Lung (tissue), 17 donors: ENCODE measurements at places on chromosomes 4 and X.

DNA sequence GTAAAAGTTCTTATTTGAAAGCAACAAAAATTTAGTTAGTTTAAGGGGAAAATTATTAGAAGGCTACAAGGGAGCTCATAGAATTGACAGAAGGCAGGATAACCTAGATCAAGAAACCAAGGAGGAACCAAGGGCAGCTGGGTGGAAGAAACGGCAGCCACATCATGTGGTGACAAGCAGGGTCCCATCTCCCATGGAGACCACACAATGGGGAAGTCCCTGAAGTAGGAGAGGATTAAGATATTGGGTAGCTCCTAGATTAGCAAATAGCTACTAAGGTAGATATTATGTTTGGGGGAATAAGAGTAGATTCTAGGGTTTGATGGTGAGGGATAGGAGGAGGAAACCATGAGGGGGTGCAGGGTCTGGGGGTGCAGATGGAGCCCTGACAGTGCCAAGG lies 48.0 kb upstream of the TMEM154 start:
- DNase-seq = no peak

DNA sequence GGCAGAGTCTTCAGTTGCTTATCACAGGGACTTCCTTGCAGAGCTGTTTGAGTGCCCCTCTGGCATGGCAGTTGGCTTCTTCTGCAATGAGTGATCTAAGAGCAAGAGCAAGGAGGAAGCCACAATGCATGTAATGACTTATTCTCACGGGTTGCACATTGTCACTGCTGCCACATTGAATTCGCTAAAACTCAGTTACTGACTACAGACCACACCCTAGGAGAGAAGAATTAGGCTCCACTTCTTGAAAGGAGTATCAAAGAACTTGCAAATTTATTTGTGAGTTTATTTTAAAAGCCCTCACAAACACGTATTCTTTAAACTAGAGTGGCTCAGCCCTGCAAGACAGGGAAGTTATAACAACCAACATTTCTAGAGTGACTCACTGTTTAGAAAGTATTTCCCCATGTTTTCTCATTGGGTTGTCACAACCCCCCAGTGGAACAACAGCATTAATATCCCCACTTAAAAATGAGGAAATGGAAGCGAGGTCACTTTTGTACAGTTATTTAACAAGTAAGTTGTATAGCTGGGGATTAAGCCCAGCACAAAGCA lies 32.4 kb upstream of the RBPJ start:
- DNase-seq = peak; percentile 19

DNA sequence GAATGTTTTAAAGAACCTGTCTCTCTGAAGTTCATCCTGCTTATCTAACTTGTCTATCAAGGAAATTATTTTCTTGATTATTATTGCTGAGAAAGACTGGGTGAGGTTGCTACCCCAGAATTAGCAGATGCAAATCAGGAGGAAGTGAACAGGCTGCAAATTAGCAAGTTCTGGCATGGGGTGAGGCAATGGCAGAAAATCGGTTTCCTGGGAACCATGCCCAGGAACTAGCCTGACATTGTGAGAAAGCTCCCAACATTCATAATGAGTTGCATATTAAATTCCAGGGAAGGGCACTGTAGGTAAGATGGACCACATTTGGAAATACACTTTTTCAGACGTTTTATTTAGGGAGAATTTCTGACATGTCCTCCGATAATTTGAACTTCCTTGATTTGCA lies 11.6 kb downstream of the ARSF start:
- DNase-seq = no peak

DNA sequence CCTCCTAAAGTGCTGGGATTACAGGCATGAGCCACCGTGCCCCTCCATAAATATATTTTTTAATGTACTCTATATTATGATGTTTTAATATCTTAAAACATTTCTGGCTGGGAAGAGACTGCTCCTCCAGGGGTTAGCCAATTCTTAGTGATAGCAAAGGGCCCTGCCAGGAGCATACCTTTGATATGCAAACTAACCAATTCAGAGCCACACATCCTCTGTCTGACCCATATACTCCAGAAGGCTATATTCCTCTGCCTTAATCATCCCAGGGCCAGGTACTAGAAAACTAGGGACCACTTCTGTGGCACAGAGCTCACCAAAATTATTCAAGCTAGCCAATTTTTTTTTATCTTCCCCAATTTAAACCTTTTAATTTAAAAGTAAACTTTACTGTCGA lies 43.6 kb upstream of the BEX4 start:
- no peak for DNase-seq

- no peak for DNase-seq
Observed at GRCh38 chr4:74583757-74584156, 138.8 kb downstream of the AREG start.
